ENCODE measurements at places on chromosomes 1 and 21. TPM values are rescaled to one million over a fixed set of nuclear protein-coding genes. Genes with fewer than 3 reads are reported as not detected.

CHI3L2 gene
- total RNA-seq: 2.2 TPM

ADAMTS5 gene
- total RNA-seq: 9.3 TPM

CDK18 gene
- 6.5 TPM for total RNA-seq

AMPD1 gene
- total RNA-seq: not detected

TSACC gene
- not detected for total RNA-seq

TMPRSS15 gene
- total RNA-seq: not detected

DNA sequence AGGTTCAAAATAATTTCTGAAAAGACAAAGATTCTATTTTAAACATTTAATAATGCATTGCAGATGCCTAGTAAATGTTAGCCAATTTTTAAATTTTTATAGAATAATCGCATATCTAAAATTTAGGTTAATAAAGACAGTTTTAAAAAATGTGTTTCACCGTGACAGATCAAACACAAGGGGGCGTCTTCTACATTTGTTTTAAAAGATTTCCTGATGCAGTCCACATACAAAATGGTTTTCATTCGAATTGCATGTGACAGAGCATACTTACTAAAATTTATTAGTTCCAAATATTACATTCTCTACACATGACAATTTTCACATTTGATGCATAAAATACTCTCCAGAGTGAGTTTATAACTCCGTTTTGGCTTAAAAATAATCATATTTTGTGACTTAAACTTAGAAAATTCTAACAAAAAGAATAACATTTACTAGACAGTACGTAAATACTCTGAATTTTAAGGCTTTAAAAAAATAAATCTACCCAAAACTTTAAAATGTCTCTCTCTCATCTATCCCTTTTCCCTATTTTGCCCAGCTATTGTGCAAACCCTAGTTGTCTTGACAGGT, 75.5 kb downstream of the ADAMTS1 start:
- no peak for DNase-seq

DNA sequence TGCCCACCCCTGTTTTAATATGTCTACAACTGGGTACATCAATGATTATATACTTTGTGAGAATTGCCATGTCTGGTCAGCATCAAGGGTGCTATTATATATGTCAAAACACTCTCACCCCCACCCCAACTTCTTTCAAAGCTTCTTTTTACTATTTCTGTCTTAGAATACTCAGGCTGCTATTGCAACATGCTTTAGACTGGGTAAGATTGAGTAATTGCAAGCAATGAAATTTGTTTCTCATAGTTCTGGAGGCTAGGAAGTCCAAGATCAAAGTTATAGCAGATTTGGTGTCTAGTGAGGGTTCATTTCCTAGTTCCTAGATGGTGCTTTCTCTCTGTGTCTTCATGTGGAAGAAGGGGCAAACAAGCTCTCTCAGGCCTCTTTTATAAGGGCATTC, 100.5 kb upstream of the KCNK1 start:
- DNase-seq: no peak

GRCh38 chr1:201718346-201719202, 110.4 kb upstream of the IPO9 start:
- DNase-seq: no peak

DNA sequence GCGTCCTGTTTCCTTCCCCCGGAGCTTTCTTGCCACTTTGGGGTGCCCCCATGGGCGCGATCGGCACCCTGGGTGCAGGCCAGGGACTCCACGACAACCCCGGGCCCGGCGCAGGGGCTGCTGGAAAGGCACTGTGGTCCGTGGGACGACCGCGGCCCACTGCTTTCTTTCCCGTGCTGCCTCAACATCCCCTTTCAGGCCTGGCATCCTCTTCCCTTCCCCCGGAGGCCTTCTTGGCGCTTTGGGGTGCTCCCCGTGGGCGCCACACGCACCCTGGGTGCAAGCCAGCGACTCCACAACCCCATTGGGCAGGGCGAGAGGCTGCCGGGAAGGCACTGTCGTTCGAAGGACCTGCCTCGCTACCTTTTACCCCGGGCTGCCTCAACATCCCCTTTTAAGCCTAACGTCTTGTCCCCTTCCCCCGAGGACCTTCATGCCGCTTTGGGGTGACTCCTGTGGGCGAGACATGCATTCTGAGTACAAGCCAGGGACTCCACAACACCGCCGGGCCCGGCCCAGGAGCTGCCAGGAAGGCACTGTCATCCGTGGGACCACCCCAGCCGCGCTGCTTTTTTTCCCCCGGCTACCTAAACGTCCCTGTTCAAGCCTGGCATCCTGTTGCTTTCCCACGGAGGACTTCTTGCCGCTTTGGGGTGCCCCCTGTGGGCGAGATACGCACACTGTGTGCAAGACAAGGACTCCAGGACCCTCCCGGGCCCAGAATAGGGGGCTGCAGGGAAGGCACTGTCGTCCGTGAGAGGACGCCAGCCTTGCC, 137.8 kb downstream of the LIPI start:
- no peak for DNase-seq

DNA sequence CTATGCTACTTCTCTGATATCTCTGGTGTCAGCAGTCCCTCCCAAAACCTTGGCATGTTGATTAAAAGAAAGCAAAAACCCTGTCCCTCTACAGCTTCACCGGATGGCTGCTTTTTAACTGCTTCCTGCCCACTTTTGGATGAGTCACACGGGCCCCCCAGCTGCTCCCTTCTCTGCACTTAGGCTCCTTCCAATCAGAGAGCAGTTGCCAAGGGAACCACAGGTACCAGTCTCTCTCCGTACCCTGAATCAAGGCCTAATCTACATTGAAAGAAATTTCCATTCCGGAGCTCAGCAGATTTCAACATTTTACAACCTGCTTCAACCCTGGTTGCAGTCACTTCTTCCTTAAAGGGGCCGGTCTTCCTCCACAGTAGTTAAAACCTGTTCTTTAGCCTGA, 70.6 kb upstream of the GJB5 start:
- DNase-seq: no peak

GRCh38 chr1:46903481-46903880, 37.8 kb downstream of the CYP4A11 start:
- DNase-seq: no peak

DNA sequence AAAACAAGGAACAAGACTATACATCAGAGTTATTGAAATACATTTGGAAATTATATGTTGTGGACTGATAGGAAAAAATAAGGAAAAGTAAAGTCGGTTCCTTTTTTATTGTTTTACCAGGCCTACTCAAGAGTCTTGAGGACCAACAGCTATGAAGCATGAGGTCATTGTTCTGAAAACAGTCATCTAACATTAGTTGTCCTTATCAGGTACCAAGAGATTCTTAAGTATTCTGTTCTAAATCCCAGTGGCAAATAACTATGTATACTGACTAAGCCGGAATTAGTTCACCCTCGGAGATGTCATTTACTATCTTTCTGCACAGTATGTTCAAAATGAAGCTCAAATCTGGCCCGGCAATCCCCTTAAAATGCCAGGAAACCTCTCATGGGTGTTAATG, 585 bp downstream of the ADGRL4 start:
- no peak for DNase-seq

- no peak for DNase-seq
Measured at GRCh38 chr1:188240772-188241406, 1412.1 kb downstream of the PLA2G4A start.

GRCh38 chr1:113515498-113515897, 125.2 kb downstream of the MAGI3 start:
- no peak for DNase-seq

GRCh38 chr21:29224006-29224405, 74.7 kb upstream of the BACH1 start:
- no peak for DNase-seq

GRCh38 chr1:32494711-32495337, 30.0 kb downstream of the ZBTB8B start:
- no peak for DNase-seq

DNA sequence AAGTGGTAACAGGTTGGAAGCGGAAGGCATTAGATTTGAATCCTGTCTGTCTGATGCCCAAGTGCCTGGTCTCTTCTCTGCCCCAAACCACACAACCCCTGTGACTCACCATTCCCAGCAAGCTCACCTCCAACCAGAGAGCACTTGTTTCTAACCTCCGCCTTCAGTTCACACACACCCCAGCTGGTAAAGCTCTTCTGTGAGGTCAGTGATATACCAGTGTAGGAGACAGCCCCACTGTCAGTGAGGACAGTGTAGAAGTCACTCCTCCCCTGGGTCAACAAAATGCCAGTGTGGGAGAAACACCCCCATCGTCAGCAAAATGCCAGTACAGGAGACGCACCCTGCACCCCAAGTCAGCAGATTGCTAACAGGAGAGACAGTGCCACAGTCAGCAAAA, 2.6 kb downstream of the RIMS3 start:
- DNase-seq: no peak

- DNase-seq: no peak
Measured at GRCh38 chr21:33241846-33242245, 12.1 kb downstream of the IFNAR2 start.

Data from lower leg skin (tissue), 4 donors.